EH (cell line): ENCODE measurements at places on chromosomes 4 and X.

DNA sequence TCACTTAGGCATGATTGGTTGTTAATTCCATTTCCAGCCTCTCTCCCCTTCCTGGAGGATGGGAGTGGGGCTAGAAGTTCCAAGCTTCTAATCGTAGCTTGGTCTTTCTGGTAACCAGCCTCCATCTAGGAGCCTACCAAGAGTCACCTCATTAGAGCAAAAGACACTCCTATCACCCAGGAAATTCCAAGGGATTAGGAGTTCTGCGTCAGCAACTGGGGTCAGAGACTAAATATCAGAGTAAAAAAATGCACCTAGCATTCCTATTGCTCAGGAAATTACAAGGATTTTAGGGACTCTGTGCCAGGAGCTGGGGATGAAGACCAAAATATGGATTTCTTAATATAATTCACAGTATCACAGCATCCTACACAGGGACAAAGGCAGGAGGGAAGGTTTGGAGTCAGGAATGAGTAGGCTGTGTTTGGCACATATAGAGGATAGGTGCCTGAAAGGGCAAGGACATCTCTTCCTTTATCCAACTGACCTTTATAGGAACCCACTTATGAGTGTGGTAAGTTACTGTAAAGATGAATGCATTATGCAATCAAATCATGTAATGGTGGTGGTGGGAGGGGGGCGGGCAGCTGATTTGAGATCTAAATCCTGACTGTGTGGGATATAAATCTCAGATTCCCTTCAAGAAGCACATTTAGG is 30.5 kb upstream of the LIMCH1 start:
- DNase-seq = peak; percentile 91

DNA sequence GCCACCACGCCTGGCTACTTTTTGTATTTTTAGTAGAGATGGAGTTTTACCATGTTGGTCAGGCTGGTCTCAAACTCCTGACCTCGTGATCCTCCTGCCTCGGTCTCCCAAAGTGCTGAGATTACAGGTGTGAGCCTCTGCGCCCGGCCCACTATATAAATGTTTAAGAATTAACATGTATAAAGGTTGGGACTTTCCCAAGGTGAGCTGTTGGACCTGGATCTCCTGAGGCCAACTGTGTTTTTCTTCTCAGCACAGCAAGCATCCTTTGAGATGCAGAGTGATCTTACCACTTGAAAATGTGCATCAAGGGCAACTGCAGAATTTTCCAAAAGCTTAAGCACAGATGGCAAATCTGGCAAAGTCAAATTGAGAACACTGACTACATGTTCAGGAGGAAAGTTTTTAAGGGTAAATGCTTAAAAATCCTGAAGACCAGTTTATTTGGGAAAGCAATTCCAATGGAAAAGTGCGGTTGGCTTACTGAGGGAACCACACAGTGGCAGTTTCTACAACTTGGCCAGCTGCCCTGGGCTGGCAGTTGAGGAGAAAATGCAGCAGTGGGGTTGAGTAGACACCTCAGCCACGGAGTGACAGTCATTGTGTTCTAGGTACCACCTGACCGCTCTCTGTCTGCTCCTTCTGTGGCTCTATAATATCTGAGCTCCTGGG is 168.9 kb downstream of the CBR4 start:
- DNase-seq = peak; percentile 24

- DNase-seq = no peak
These were observed 301.2 kb downstream of the MAPK10 start for GRCh38 chr4:86058621-86059020.

- no peak for DNase-seq
These were observed 127.1 kb downstream of the CHIC2 start for GRCh38 chr4:53937327-53937726.

DNA sequence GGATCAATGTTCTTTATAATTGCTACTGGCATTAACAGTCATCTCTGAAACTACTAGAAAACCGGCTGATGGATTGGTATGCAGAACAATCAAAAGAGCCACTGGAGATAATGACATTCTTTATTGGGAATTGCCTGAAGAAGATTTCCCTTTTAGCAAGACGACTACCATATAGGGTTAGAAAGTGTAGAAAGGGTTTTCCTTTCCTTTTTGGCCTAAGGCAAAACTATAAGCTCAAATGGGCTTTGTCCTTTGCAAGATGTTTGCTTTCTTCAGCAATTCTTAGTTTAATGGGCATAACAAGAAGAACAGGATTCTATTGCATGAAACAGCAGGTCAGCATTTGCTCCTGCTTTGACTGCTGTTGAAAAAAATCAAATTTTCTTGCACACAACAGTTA is 214.2 kb upstream of the PCDH10 start:
- DNase-seq = no peak

- no peak for DNase-seq
These were observed 767.2 kb upstream of the ADGRL3 start for GRCh38 chr4:60432911-60433310.

GRCh38 chr4:88166608-88167007 is 8.2 kb upstream of the ABCG2 start:
- DNase-seq = no peak

GRCh38 chr4:38411092-38411491 is 252.9 kb upstream of the KLF3 start:
- DNase-seq = no peak

- peak; percentile 35 for DNase-seq
These were observed 210.9 kb downstream of the SLIT2 start for GRCh38 chr4:20462426-20463175.

- DNase-seq = no peak
These were observed 41.6 kb downstream of the USP46 start for GRCh38 chr4:52617336-52618020.

DNA sequence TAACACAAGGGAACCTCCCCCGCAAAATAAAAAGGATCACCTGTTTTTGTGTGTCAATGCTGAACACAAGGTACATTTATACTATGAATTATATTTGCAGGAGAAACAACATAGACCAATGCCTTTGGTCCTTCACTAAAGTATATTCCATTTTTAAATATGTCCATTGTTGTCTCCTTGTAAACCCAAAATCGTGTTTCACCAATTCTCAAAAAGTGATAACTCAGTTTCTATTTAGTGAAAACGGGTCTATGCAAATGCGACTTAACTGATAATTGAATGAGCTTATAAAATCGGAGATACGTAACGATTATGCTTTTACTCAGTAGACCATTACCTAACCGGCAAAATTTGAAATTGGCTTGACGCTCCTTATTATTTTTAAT is 2.1 kb downstream of the BRWD3 start:
- DNase-seq = peak; percentile 0

- DNase-seq = peak; percentile 86
These were observed 18.6 kb downstream of the ACSL4 start for GRCh38 chrX:109714340-109714958.

GRCh38 chrX:119648421-119648775 is 42.2 kb upstream of the NKRF start:
- peak; percentile 40 for DNase-seq

GRCh38 chr4:142687547-142688275 is 158.4 kb downstream of the INPP4B start:
- no peak for DNase-seq

GRCh38 chr4:126939401-126939800 is 693.4 kb upstream of the INTU start:
- peak; percentile 88 for DNase-seq

DNA sequence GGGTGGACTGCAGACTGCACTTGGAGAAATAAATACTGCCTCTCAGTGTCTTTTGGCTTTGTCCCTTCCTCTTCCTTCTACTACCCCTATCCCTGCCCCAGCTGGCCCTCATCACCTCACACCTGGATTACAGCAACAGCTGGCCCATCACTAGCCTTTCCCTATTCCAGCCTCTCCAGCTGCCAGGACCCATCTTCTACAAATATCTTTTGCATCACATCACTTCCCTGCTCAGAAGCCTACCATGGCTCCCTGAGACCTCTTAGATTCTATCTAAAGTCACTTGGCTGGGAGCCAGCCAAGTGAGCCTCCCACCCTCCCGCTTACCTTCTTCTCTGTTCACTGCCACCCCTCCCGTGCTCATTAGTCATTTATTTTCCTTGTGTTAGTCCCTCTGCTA is 66.8 kb downstream of the TSC22D3 start:
- no peak for DNase-seq

DNA sequence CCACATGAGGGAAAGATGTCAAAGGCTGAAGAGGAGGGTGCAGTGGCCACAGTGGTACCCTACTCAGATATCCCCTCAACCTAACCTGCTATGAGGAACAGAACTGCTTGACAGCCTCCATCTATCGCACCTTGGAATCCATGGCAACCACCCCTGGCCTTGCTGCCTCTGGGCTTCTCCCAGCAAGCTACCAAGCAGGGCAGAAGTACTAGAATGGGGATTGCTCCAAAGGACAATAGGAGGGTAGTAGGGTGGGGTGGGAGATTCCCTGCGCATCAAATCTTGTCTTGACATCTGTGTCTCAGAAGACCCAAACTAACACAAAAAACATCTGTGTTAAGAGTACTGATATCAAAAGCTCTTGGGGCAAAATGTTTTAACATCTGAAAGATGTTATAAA is 118.2 kb downstream of the FBXW7 start:
- no peak for DNase-seq

DNA sequence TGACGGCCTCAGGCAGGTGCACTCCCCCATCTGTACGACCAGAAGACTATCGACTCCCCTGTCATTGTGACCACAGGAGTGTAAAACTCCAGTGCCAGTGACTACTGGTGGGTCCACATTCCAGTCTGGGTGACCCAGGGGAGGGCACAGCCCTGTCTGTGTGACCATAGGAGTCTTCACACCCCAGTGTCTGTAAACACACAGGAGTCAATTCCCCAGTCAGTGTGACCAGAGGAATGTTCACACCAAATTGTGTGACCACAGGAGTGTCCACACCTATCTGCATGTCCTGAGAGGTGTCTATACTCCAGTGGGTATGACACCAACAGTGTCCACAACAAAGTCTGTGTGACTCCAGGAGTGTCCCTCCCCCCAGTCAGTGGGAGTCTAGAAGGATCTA is 12.0 kb downstream of the FTSJ1 start:
- no peak for DNase-seq

DNA sequence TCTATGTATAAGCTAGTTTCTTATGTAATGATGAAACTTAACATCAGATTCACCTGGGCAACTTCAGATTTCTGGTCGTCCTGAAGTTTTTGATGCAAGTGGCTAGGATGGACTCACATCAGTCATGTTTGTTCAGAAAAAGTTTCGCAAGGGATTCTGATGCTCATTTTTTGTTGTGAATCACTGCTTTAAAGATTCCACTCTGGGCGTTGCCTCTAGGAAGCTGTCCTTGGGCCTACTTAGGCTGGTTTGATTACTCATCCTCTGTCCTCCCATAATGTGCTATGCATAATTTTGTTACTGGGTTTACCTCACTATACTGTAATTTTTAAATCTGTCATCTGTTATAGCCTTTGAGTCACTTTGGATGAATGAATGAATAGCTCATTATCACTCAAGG is 30.8 kb downstream of the HERC3 start:
- DNase-seq = peak; percentile 96

GRCh38 chrX:103704863-103705262 is 5.8 kb upstream of the TMEM31 start:
- no peak for DNase-seq

- DNase-seq = peak; percentile 16
These were observed 31.6 kb downstream of the KANTR start for GRCh38 chrX:53125506-53125905.

DNA sequence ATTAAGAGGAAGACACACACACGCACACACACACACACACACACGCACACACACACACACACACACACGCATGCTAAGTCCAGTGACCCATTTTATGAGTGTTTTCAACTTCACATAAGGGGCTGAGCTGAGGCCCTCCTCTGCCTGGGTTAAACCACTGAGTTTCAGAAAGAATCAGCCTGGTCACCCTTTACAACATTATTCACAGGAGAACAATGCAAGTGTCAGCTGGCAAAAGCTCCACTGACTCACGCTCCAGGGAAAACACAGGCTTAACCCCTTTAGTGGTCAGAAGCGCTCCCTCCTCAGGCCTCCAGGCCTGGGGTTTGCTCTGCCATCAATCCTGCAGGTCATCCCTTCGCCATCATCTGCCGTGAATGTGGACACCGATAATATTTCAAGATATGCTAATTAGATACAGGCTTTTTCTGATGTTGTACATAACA is 46.9 kb downstream of the ACOX3 start:
- DNase-seq = peak; percentile 99

DNA sequence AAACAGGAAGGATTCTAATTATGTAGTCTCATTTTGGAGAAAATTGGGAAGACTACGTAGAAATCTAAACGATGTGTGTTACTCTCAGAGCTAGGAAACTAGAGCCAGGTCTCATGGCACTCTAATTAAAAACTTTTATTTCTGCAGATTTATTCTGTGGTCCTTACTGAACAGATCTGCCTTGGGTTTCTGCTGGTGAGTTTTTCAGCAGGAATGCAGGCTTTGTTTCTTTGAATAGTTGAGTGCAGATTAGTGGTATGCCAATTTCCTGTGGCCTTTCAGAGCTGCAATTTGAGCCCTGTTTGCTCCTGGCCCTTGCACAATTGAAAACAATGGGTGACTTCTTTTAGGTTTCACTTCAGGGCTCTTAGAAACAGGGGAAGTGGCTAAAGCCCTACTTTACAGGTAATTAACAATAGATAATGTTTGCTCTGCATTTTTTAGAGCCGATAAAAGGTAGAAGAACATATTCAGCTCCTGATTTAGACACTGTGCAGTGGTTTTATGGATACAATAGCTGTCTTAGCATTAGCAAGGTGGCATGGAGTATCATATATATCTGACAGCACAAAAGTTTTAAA is 21.8 kb downstream of the SPRY1 start:
- peak; percentile 94 for DNase-seq

DNA sequence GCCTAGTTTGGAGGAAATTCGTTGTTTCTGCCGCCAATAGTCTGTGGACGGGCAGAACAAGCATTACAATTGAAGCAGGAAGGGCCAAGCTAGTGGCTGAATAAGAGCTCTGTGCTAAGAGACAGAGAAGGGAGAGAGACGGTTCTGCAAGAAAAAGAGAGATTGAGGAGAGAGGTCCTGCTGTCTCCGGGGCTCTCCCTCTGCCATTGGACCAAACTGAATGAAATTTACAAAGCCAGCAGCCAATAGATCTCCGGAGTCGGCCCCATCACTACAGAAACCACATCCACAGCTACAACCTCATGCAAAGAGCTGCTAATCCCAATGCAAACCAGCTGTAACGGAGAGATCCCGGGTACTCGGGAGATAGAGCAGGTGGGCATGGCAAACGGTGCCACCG is at the start of gene NLGN4X:
Gene NLGN4X (minus strand): TSS at position 148 of the 400 bp plus-strand sequence. CDS start 77,401 bp downstream, outside the sequence.
- DNase-seq = no peak

DNA sequence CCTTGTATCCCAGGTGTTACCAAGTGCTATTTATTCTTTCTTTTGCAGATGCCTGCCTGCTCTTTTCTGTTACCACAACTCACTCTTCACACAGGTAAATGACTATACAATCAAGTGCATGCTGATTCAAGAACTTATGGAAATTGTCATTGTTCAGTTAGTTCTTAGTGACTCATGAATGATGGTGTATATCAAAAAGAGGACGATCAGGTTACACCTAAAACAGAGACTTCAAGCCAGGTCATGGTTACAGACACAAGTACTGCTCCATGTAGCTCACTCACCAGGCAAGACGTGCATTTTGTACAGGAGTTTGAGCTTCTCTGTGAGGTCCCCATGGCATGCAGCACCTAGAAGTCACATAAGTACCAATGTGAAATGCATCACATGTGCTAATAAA is 59.3 kb upstream of the UCP1 start:
- DNase-seq = no peak

GRCh38 chrX:126165721-126166461 is at the start of gene DCAF12L2:
DCAF12L2 (minus strand) TSS chrX:126166289; CDS start chrX:126165924, 365 bp downstream.
- DNase-seq = no peak
